Motor neuron (in vitro differentiated cells): ENCODE measurements at places on chromosomes 5 and 9. TPM values are rescaled to one million over a fixed set of nuclear protein-coding genes. Genes with fewer than 3 reads are reported as not detected.

DNA sequence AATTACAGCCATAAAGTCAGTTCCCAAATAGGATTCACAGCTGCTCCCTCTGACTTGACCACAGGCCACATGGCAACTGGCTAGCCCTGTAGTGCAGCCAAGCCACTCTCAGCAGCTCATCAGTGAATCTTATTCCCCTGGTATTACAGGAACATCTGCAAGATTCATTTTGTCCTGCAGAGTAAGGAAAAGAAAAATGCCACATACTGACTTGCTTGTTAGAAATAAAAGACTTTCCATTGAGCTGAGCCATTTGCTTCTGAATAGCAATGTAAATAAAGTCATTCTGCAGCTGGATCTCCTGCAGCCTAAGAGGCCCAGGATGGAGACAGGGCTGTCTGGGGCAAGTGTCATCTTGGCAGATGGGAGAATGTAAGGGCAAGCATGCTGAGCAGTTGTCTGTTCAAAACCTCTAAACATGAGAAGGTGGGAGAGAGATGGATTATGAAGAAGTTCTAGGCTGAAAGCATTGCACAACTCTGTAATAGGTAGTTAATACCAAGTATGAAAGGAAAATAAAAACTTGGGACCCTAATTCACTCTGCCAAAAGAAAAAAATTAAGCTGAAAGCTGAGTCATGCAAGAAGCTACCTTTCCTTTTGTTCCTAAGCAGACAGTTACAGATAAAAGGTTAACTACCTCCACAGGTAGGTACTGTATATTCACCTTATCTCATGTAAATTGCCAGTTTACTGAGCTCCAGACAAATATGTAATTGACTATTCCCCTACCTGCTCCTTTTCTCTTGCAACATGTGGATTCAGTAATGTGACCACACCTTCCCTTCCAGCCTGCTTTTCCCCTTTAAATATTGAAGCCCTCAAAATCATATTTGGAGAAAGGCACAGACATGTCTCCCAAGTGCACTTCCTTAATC lies 244.4 kb upstream of the RAI14 start:
- no peak for ATAC-seq

GRCh38 chr9:129750013-129750638 lies 2.7 kb downstream of the PTGES start:
- no peak for ATAC-seq

GRCh38 chr9:72665421-72665820 lies 144.0 kb downstream of the TMC1 start:
- ATAC-seq: no peak

DNA sequence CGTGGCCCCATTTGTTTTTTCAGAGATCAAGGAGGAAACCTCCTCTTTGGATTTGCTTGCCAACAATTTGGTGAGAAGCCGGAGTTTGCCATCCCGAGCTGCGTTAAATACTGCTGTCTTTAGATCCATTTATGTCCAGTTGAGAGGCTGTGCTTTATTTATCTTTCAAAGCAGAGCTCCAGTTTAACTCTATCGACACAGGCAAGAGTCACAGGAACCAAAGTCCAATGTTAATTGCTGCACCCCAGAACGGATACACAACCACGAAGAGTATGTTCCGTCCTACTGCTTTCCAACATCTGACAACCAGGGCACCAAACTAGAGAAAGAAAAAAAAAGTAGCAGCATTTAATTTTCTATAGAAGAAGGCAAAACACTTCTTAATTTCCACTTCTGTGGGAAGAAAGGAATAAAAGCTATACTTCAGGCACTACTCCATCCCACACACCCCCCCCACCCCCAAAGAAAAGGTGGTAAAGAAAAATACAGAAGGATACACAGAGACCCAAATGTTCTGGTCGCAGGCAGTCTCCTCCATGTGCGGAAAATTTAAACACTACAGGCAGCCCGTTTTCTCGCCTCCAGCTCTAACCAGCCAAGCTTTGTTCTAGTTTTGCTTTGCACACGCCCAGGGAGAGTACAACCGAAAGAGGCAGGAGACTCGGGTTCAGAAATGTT lies 1.1 kb downstream of the FEM1C start:
- no peak for ATAC-seq

EIF4E1B gene
- total RNA-seq: 0.78 and 1.0 TPM in 2 replicates
